Cerebellar nuclear complex (tissue), 1 donor: ENCODE measurements at places on chromosomes 5 and 9.

DNA sequence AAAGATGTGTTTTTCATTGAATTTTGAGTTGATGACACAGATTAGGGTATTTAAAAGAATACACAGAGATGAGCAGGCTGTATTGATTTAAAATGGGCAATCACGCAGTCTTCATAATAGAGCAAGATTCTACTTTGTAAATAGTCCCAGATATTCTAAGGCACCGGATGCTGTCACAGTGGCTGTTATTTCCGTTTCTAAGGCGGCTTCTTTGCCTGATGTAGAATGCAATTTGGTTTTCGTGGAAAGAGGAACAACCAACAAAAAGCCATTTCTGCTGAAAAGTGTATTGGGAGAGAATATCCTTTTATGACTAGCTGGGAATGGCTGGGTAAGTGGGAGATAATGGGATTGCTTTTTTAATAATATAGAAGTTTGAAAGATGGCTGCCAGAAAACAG, 17.5 kb downstream of the PRKACG start:
- DNase-seq: no peak

- DNase-seq: no peak
Measured at GRCh38 chr5:5285906-5286305, 136.6 kb upstream of the ICE1 start.

- DNase-seq: no peak
Measured at GRCh38 chr5:39691136-39691535, 266.4 kb upstream of the DAB2 start.

DNA sequence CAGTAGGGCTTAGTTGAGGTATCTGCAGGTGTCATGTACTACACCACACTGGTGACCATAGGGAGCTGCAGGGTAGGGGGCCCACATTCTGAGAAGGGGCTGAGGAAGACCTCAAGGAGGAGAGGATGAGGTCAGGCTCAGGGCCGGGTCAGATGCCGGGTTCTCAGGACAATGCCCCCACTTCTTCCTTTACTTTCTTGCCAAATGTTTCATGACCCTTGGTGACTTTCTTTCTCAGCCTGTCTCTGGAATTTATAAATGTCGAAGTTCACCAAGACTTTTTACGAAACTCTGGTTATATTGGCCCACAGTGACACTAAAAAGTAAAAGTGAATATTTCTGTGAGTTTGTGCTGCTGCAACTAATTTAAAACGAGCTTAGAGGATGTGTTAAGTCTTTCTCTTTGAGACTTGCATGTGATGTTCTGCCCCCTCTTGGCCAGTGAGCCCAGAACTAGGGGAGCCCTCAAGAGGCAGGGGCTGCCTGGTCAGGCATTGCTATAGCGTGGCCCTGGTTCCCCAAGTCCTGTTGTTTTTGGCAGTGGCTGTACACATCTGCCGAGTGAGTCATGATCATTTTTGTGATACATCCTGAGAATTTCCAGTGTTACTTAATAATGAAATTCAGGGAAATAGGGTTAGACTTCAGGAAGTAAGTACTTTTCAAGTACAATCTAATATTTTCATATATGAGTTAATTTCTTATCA, 11.2 kb downstream of the ACO1 start:
- DNase-seq: no peak

DNA sequence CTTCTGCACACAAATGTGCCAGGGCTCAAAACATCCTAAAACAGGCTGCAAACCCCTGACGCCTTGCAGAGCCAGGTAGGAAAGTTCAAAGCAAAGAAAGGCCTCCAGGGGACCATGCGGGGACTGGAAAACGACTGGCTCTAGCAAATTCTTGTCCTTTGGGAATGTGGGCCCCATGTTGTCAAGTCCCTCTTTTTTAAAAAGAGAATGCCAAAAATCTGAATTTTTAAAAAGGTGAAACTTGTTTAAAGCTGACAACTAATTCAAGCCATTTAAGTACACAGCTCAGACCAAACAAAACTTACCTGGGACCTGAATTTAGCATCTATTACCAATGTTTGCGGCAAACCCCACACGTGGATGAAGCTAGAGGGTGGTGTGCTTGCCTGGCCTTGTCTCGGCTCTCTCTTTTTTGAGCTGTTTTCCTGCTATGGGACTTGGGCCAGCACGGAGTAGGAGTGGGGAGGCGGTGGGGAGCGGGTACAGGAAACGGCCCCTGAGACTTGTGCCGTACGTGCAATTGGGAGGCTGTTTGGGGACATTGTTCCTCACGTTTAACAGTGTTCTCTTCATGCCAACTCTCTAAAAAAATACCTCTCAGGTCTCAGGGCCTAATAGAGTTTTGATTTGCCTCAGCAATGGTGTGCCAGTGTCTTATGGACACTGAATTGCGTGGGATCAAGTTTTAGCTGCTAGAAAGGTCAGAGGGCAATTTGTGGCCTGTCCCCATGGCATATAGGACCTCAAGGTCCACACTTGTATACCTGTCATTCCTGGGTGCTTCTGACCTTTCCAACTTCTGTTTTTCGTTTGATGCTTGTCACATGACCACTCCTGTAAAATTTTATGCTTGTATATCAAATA, 15.1 kb upstream of the PHF19 start:
- no peak for DNase-seq

DNA sequence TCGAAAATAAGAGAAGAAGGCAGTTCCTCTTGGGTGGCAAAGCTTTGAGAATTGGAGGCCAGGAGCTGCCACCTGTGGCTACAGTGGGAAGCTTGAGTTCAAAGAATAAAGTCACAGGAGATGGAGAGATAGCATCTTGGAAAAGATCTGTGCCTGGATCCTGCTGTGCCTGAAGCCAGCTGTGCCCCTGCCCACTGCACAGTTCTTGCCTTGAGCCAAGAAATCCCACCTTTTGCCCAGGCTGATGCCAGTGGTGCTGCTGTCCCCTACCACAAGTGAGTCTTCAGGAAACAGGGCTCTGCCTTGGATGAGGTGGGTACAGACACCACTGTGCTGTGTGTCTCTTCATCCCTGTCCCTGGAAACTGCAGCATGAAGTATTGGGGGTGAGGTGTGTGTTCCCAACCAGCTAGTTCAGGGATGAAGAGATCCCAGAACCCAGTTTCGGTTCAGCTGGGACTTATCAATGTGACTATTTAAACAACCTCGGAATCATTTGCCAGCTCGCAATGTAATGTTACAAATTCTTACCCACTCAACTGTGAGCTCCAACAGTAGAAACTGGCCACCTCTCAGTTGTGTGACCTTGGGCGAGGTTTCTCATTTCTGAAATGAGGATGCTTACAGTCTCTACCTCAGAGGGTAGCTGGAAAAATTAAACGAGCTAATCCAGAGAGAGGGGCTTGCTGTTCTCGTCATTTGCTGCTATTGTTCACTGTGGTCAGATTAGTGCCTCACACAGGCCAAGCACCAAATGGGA, 5.9 kb downstream of the IER5L start:
- DNase-seq: no peak

GRCh38 chr9:120756531-120756930, 36.7 kb downstream of the FBXW2 start:
- DNase-seq: no peak

DNA sequence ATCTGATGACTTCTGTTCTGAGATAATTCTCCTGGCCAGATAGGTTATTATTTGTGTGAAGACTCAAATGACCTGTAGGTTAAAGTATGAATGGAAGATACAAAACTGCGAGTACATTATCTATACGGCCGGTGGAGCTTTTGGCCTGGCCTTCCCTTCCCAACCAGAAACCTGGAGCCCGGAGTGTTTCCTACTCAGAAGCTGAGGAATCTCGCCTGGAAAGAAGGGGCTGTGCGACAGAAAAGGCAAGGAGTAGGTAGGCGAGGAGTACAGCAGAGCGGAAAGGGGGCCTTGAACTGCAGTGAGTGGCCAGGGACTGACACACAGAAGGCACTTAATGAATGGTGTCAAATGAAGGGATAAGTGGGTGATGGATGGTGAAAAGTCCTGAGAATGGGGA, 34.6 kb downstream of the ANGPTL2 start:
- DNase-seq: no peak
